CD4-positive, alpha-beta T cell treated with Interleukin-15 for 4 hours (primary cell): ENCODE measurements at places on chromosomes 3 and 15.

DNA sequence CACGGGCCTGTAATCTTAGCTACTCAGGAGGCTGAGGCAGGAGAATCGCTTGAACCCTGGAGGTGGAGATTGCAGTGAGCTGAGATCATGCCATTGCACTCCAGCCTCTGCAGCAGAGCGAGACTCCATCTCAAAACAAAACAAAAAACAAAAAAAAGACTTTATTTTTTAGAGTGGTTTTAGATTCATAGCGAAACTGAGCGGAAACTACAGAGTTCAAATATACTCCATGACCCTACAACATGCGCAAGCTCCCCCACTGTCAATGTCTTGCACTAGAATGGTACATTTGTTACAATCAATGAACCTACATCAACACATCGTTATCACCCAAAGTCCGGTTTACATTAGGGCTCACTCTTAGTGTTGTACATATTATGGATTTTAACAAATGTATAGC is 2.2 kb upstream of the CRTAP start:
- DNase-seq = no peak

- no peak for DNase-seq
Observed at GRCh38 chr3:112908252-112908651, 61.6 kb upstream of the CD200R1L start.

- no peak for DNase-seq
Observed at GRCh38 chr15:39719109-39719508, 63.5 kb downstream of the FSIP1 start.

- no peak for DNase-seq
Observed at GRCh38 chr15:89754361-89755154, 3.5 kb upstream of the MESP1 start.

GRCh38 chr15:58758141-58758540 is 8.6 kb upstream of the ADAM10 start:
- no peak for DNase-seq

DNA sequence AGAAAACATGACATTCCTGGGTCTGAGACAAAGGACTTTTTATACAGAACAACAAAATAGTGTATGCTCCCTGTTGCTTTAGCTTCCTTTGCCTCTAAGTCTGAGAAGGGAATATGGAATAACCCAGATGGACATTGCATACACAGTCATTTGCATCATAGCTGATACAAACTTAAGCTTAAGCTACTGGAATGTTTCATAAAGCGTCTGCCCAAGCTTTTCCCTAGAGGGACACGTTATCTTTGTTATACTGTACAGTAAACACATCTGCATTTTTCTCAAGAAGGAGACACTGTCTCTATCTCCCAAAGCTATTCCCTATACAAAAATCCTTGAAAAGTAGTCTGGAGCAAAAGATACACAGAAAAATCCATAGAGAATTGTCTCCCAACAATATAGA is 775.0 kb downstream of the DIPK2A start:
- DNase-seq = no peak
